GM13976 (cell line): ENCODE measurements at places on chromosomes 6 and 20.
A peak's percentile ranks its signal among the peaks of the same experiment; 100 is the strongest.

DNA sequence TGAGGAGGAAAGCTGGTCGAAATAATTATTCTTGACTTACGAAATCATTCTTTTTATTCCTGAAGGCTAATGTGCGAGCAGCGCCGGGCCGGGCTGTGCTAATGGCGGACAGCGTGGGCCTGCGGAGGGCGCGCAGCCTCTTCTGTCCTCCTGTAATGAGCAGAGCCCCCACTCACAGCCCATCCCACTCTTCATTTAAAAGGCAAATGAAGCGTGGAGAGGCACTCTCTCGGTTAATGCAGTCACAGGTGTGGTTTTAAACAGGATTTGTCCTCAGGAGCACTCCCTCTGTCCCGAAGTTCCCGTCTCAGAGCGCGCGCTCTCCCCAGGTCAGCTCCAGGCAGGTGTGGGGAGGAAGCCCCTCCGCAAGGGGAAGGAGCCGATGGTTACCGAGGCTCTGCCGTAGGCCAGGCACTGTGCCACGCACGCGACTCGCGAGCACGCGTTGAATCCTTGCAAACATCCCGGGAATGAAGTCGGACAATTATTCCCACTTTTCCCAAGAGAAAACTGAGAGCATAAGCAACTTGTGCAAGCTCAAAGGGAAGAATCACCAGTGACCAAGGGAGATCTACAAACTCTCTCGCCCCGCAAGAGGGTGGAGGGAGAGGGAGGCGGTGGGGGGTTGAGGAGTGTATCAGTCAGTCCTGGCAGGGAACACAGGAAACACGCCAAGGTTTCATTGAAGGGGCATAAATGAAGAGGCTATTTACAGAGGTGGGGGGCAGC lies 35.5 kb upstream of the ZFAND3 start:
- DNase-seq: peak; percentile 75

DNA sequence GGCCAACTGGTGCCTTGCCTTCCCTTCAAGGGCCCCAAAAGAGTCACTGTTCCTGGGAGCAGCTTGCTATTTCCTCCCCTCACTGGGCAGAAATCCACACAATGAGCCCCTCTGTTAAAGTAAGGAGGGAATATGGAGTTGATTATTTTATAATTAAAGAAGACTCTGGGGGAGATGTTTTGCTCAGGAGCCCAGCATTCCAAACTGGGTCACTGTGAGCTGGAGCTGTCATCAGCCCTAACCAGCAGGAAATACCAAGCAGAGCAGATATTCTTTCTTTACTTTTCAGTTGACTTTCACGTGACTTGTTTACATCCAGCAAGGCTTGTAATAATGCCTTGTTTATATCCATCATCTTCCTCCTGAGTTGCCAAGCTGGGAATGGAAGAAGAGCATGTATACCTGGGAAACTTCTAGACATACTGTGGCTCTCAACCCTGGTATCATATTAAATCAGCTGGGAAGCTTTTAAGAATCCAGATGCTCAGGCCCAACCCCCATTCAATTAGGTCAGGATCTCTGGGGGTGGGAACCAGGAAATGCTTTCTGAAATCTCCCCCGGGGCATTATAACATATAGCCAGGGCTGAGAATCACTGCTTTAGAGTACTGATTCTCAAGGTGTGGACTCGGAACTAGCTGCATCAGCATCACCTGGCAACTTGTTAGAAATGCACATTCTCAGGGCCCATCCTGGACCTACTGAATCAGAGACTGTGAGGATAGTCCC lies 175.6 kb upstream of the MYLIP start:
- DNase-seq: no peak

DNA sequence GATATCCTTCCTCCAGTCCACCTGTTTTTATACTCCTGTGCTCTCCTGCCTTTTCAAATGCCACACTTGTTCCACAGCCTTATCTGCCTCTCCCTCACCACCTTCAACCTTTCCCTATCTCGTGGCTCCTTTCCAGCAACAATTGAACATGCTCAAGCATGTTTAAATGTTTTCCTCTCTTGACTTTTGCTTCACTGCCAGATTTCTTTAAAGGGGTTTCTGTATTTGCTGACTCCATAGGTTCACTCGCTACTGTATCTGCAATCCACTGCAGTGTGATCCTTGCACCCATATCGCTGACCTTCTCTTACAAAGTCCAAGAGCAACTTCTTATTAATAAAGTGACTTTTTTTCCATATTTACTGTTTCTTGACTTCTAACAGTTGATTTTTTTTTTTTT lies 11.2 kb upstream of the GMNN start:
- no peak for DNase-seq

DNA sequence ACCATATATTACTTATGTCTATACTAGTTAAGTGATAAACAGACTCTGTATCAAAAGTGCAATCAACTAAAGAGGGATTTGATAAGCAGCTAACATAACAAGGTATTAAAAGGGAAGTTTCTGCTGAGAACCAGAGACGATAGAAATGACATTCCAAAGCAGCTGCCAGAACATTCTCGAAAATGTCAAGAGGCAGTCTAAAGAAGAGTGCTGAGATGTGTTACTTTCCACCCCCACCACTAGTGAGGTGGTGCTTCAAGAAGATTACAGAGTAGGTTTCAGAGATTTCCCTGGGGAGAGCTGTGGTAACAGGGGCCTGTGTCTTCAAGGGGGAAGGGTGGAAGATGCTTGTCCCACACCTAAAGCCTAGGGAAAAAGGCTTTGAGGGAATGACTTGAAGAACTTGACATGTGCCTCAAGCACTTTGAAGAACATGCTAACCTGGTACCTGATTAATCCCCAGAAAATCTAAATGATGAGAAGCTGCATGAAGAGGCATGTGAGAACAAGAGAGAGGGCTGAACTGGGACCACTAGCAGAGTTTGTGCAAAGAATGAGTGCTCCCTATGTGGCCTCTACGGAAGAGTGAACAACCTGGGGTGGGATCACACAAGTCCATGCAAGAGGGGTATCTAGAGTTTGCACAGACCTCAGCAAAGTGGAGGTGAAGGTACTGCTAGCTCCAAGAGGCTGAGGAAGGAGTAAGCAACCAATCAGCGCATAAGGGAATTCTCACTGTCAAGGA lies 5.0 kb downstream of the FAM184A start:
- no peak for DNase-seq
